CD4-positive, CD25-positive, alpha-beta regulatory T cell (primary cell): ENCODE measurements at places on chromosomes 12 and 14. TPM values are rescaled to one million over a fixed set of nuclear protein-coding genes. Genes with fewer than 3 reads are reported as not detected.

- no peaks in the 10 kb centered on the region for H3K4me1 ChIP-seq
- no peaks in the 10 kb centered on the region for H3K36me3 ChIP-seq
Measured at GRCh38 chr12:60345442-60345841, 749.6 kb downstream of the SLC16A7 start.

- no peak overlapping the region for H3K4me3 ChIP-seq
- H3K27ac ChIP-seq: no peak overlapping the region
- peaks cover 95% of the 10 kb centered on the region for H3K36me3 ChIP-seq
- H3K27me3 ChIP-seq: no peaks in the 10 kb centered on the region
- H3K4me1 ChIP-seq: no peaks in the 10 kb centered on the region
- DNase-seq: no peak
Measured at GRCh38 chr12:132020292-132020691, 70.5 kb downstream of the EP400 start.

DNA sequence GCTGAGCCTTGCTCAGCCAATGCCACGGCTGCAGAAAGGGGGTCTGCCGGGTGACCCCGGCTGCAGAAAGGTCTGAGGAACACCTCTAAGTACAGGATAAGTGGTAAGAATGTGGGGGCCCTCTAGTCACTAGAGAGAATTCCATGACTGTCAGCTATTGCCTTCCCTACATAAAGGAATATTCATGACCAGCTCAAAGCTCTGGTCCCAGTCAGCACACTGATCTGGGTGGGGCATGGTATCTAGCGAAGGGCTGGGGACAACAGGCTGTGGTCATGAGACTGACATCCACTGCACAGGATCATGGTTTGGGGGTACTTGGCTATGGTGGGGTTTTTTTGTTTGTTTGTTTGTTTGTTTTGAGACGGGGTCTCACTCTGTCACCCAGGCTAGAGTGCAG is 42.1 kb downstream of the DCAF4 start:
- H3K4me3 ChIP-seq: no peak overlapping the region
- H3K27me3 ChIP-seq: no peaks in the 10 kb centered on the region
- H3K4me1 ChIP-seq: no peaks in the 10 kb centered on the region
- peaks cover 31% of the 10 kb centered on the region for H3K36me3 ChIP-seq
- H3K27ac ChIP-seq: no peak overlapping the region
- DNase-seq: no peak

- H3K36me3 ChIP-seq: no peaks in the 10 kb centered on the region
- H3K27ac ChIP-seq: no peak overlapping the region
- no peak for DNase-seq
- no peaks in the 10 kb centered on the region for H3K4me1 ChIP-seq
Measured at GRCh38 chr12:19299765-19300164, 139.5 kb upstream of the AEBP2 start.

DNA sequence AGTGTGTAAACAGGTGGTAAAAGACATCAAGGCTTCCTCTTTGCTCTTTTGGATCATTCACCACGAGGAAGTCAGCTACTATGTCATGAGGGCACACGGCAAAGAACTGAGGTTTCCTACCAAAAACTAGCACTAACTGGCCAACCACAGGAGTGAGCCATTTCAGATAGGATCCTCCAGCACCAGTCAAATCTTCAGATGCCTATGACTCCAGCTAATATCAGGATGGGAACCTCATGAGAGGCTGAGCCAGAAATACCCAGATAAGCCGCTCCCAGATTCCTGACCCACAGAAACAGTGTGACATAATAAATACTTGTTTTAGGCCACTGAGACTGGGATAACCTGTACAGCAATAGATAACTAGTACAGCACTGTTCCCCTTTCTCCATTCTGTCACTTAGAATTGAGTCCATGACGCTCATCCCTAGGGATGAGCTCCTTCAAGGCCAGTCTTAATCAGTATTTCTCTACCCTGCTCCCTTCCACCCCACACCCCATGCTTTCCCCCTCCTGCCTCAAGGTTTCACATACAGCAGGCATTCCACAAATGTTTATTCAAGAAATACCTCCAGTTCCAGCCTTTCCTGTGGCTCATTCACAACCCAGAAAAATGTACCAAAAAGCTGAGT is 68.4 kb downstream of the PPM1H start:
- H3K27ac ChIP-seq: no peak overlapping the region
- no peak overlapping the region for H3K4me3 ChIP-seq
- no peaks in the 10 kb centered on the region for H3K4me1 ChIP-seq
- peaks cover 5% of the 10 kb centered on the region for H3K27me3 ChIP-seq
- no peaks in the 10 kb centered on the region for H3K36me3 ChIP-seq

- H3K36me3 ChIP-seq: no peaks in the 10 kb centered on the region
- H3K27ac ChIP-seq: no peak overlapping the region
- H3K4me1 ChIP-seq: no peaks in the 10 kb centered on the region
- H3K27me3 ChIP-seq: no peaks in the 10 kb centered on the region
- H3K4me3 ChIP-seq: no peak overlapping the region
Measured at GRCh38 chr12:52250048-52250990, 17.3 kb downstream of the KRT7 start.

DNA sequence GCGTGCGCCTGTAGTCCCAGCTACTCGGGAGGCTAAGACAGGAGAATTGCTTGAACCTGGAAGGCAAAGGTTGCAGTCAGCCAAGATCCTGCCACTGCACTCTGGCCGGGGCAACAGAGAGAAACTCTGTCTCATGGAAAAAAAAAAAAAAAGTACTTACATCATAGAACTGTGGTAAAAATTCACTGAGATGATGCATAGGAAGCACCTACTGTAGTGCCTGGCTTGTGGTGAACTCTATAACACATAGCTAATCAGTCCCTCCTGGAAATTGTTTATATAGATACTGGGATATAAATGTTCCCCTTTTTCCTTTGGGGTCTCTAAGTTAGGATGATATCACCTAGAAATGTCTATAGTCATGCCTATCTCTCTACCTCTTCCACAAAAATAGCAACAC is 89.7 kb upstream of the CPM start:
- no peaks in the 10 kb centered on the region for H3K36me3 ChIP-seq
- H3K4me1 ChIP-seq: no peaks in the 10 kb centered on the region
- no peak for DNase-seq
- no peaks in the 10 kb centered on the region for H3K27me3 ChIP-seq
- H3K27ac ChIP-seq: no peak overlapping the region

GRCh38 chr14:74956280-74957072 is 1.1 kb upstream of the PGF start:
- H3K4me3 ChIP-seq: no peak overlapping the region
- H3K27me3 ChIP-seq: no peaks in the 10 kb centered on the region
- DNase-seq: no peak
- peaks cover 11% of the 10 kb centered on the region for H3K4me1 ChIP-seq
- H3K27ac ChIP-seq: no peak overlapping the region
- no peaks in the 10 kb centered on the region for H3K36me3 ChIP-seq

GRCh38 chr12:6301721-6302120 is 8.8 kb upstream of the PLEKHG6 start:
- DNase-seq: no peak
- no peak overlapping the region for H3K27ac ChIP-seq
- no peaks in the 10 kb centered on the region for H3K4me1 ChIP-seq
- H3K36me3 ChIP-seq: no peaks in the 10 kb centered on the region
- H3K27me3 ChIP-seq: no peaks in the 10 kb centered on the region

GRCh38 chr14:77151918-77152588 is 10.5 kb upstream of the ZDHHC22 start:
- no peak overlapping the region for H3K4me3 ChIP-seq
- no peaks in the 10 kb centered on the region for H3K4me1 ChIP-seq
- no peaks in the 10 kb centered on the region for H3K36me3 ChIP-seq
- peak; percentile 28 for DNase-seq

DNA sequence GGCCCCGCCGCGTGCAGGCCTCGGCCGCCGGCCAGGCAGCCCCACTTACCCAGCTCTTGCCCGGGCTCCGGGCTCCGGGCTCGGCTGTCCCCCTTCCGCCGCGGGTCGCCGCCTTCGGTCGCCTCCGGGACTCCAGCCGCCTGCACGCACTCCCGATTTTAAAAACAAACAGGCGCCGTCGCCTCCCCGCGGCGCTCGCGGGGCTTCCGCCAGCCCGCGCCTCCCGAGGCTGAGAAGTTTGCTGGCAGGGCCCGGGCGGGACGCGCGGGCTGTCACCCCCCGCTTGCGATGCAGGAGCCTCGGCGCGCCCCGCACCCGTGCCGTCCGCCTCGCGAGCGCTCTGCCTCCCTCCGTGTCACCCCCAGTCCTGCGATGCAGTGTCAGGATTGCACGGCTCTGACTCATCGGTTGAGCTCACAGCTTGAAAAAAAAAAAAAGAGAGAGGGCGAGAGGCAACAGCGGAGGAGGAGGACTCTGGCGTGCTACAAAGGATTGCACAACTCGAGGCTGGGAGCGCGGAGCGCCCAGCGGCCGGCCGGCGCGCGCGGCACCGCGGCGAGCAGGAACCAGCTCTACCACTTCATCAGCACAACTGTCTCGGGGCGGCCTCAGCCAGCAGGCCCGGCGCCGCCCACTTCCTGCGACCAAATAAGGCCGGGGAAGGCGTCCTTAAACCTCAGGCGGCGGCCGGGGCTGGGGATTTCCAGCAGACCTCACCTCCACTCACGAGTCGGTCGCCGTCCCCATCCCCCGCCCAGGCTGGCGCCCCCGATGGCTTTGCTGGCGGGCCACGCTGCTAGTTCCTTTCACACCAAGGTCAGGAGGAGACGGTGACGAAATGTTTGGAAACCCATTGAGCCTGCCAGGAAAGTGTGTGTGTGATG is 45.8 kb upstream of the PNMA1 start:
- H3K36me3 ChIP-seq: no peaks in the 10 kb centered on the region
- DNase-seq: peak; percentile 94
- H3K4me1 ChIP-seq: peaks cover 71% of the 10 kb centered on the region
- peak overlapping the region; percentile 90 for H3K27ac ChIP-seq

DNA sequence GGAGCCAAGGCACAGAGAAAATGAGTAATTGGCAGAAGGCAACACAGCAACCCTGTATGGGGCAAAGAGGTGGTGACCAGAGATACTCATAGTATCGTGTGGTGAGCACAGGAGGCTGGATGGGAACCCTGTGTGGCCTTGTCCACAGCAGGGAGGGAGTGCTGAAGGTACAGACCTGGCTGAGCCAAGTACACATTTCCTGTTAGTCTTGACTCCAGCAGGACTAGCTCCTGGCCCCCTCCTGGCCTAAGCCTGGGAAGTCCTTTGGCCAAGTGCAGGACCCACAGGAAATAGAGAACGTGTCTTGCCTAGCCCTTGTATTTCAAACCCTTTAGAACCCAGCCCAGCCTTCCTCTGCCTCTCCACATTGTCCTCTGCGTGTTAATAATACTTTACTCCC is 289.8 kb upstream of the PWP1 start:
- H3K4me3 ChIP-seq: no peak overlapping the region
- H3K27me3 ChIP-seq: no peaks in the 10 kb centered on the region
- H3K4me1 ChIP-seq: peaks cover 15% of the 10 kb centered on the region
- DNase-seq: no peak
- no peaks in the 10 kb centered on the region for H3K36me3 ChIP-seq

DNA sequence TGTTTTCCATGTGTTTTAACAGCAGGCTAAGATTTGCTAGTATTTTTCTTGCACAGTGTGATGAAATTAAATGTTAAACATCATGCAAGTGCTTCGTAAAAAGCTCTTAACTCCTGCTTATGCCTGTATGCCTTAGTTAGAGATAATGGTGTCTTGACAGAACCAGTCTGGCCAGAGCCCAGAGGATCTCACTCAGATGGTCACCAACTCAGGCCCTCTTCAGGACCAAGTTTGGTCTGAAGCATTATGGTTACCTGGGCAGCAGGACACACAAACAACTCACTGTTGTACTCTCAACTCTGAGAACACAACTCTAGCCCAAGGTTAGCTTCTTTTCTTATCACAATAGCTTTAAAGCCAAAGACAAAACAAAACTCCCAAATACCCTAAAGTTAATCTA is 115.4 kb downstream of the KIF21A start:
- H3K4me1 ChIP-seq: peaks cover 15% of the 10 kb centered on the region
- H3K27me3 ChIP-seq: no peaks in the 10 kb centered on the region
- no peaks in the 10 kb centered on the region for H3K36me3 ChIP-seq
- no peak overlapping the region for H3K4me3 ChIP-seq

DNA sequence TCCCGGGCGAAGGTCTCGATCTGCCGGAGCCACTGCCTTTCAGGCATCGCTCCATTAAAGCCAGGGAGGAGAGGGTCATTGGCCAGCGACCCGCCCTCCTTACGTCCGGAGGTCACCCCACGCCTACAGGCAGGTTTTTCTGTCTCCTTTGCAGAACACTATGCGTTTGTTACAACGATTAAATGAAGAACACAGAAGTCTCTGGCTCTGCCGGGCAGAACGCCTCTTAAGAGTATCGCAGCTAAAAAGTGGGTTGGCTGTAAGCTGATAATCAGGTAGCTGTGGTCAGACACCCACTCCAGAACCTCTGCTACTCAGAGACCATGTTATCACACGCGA is 15.0 kb downstream of the OTX2 start:
- no peak overlapping the region for H3K4me3 ChIP-seq
- peaks cover 8% of the 10 kb centered on the region for H3K4me1 ChIP-seq
- DNase-seq: no peak
- H3K36me3 ChIP-seq: no peaks in the 10 kb centered on the region
- peaks cover 26% of the 10 kb centered on the region for H3K27me3 ChIP-seq

- no peak for DNase-seq
- H3K27me3 ChIP-seq: no peaks in the 10 kb centered on the region
Measured at GRCh38 chr14:25178255-25178654, 128.3 kb upstream of the STXBP6 start.

DNA sequence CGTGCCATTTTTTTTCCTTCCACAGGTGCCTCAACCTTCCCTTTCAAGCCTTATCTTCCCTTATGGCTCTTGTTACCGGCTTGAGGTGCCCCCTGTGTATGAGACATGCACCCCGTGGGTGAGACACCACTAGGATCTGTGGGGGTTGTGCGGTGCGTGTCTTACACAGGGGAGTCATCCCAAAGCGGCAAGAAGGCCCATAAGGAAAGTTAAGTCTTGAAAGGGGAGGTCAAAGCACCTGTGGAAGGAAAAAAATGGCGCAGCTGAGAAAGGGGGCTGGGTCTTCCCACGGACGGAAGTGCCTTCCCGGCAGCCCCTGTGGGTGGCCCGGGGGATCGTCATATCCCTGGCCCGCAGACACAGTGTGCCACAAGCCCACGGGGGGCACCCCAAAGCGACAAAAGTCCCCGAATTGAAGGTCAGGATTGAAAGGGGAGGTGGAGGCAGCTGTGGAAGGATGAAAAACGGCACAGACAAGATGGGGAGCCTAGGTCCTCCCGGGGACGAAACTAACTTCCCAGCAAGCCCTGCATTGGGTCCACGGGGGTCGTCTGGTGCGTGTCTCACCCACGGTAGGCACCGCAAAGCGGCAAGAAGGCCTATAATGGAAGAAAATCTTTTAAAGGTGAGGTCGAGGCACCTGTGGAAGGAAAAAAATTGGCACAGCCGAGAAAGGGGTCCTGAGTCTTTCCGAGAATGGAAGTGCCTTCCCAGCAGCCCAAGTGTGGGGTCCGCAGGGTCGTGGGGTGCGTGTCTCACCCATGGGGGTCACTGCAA is 273.3 kb downstream of the ALG10 start:
- no peak overlapping the region for H3K27ac ChIP-seq
- H3K27me3 ChIP-seq: no peaks in the 10 kb centered on the region
- no peaks in the 10 kb centered on the region for H3K36me3 ChIP-seq
- H3K4me1 ChIP-seq: no peaks in the 10 kb centered on the region

GRCh38 chr12:122141911-122142725 is 31.9 kb downstream of the IL31 start:
- H3K4me3 ChIP-seq: no peak overlapping the region
- no peak for DNase-seq
- no peaks in the 10 kb centered on the region for H3K4me1 ChIP-seq
- no peaks in the 10 kb centered on the region for H3K27me3 ChIP-seq
- H3K36me3 ChIP-seq: peaks cover 31% of the 10 kb centered on the region
- H3K27ac ChIP-seq: no peak overlapping the region

- no peaks in the 10 kb centered on the region for H3K36me3 ChIP-seq
- H3K27ac ChIP-seq: no peak overlapping the region
- DNase-seq: no peak
- no peaks in the 10 kb centered on the region for H3K27me3 ChIP-seq
Measured at GRCh38 chr12:13777374-13777773, 204.0 kb downstream of the GRIN2B start.

SDR9C7 gene
- polyA plus RNA-seq: not detected

ADGRD1 gene
- 0.56 TPM for polyA plus RNA-seq

SERPINA10 gene
- not detected for polyA plus RNA-seq

TAS2R42 gene
- polyA plus RNA-seq: not detected

PTHLH gene
- polyA plus RNA-seq: not detected

BDKRB1 gene
- polyA plus RNA-seq: not detected

GATC gene
- polyA plus RNA-seq: 19.9 TPM
